Mesothelial cell of epicardium (in vitro differentiated cells): ENCODE measurements at places on chromosomes 3 and 15.

DNA sequence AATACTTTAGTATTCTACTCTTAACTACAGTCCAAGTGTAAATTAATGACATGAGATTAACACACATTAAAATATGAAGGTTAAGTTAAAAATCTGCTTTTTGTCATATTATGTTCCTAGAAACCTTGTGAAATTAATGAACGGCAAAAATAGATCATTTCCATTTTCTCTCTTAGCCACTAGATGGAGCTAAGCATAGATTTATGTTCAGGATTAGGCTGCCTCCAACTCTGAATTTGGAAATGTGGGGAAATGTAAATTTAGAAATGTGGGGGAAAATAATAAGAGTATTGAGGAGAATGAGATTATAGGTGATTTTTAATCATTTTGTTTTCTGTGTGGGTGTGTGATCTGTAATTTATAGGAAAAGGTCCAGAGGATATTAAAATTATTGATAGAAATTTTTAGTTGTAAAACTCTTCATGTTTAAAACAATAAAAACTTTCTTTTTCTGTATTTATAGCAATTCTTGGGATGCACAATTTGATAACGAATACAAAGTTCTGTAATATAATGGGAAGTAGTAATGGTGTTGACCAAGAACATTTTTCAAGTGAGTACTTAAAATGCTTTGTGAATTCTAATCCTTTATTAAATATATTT lies 59.2 kb downstream of the TMOD3 start:
- DNase-seq = no peak

DNA sequence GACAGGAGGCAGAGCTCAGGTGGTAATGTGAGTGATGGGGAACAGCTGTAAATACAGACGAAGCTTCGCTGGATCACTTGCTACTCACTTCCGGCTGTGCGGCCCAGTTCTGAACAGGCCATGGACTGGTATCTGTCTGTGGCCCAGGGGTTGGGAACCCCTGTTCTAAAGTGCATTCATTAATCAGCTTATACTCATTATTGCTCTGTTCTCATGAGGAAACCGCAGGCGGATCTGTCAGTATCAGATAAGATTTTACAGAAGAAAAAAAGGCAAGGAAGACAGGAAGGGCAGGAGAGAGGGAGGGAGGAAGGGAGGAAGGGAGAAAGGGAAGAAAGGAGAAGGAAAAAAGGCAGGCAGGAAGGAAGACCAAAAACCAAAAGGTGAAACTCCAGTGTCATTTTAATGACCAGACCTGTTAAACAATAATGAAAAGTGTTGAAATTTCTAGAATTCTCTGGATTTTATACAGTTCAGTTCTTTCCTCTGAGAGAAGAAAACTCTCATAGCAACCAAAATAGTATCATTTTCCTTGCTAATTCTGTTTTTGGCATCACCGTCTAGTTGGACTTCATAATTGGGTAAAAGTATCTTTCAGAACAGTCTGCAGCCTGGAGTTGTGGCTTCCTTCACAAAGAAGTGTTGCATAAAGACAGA lies 128.0 kb upstream of the PROK2 start:
- no peak for DNase-seq

DNA sequence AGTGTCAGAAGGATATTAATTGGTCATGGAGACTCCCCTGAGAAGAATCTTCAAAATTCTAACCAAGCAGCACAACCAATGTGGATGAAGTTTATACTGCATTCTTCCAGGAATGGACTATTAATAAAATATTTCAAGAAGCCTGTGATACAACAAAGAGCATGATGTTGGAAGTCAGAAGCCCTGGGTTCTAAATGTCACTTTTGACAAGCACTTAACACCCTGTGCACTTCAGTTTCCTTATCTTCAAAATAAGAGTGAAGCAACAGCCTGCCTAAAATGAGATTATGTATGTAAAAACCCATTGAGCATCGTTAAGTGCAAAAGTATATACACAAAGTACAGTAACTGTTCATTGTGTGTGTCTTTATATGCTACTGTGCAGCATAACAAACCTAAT lies 369.4 kb downstream of the NTRK3 start:
- no peak for DNase-seq

DNA sequence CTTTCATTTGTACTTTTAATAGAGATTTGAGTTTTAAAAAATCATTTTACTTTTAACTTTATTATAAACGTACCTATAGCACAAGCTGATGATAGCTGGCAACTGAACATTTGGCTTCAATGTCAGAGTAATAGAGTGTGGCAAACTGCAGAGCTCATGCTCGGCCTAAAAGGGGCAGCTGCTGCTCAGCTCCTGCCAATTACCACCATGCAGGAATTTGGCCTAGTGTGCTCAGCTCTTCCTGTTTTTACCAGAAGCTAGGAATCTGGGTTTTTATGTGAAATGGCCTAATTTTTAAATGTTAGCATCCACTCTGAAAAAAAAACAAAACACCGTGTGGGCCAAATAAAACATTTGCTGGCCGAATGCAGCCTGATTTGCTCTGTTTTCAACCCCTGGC lies 1.8 kb downstream of the IFT122 start:
- no peak for DNase-seq

GRCh38 chr15:89115547-89115946 lies 27.3 kb downstream of the ABHD2 start:
- no peak for DNase-seq

DNA sequence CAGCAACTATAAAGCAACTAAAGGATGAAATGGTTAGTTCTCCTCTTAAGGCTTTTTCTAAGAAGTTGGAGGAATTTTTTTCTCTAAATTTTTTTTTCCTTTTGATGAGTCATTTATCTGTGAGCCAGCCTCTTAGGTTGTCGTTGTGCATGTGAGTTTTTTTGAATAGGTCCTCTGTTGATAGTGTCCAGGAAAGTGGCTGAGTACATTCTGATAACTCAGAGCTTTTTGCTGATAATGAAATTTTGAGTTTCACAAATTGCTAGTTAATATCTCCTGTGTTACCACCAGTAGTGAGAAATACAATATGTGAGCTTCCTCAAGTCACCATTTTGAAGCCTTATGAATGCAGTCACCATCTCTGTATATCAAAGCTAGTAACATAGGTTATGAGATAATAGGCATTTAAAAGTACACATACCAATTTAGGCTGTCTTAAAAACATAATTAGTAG lies 7.1 kb upstream of the LXN start:
- no peak for DNase-seq

DNA sequence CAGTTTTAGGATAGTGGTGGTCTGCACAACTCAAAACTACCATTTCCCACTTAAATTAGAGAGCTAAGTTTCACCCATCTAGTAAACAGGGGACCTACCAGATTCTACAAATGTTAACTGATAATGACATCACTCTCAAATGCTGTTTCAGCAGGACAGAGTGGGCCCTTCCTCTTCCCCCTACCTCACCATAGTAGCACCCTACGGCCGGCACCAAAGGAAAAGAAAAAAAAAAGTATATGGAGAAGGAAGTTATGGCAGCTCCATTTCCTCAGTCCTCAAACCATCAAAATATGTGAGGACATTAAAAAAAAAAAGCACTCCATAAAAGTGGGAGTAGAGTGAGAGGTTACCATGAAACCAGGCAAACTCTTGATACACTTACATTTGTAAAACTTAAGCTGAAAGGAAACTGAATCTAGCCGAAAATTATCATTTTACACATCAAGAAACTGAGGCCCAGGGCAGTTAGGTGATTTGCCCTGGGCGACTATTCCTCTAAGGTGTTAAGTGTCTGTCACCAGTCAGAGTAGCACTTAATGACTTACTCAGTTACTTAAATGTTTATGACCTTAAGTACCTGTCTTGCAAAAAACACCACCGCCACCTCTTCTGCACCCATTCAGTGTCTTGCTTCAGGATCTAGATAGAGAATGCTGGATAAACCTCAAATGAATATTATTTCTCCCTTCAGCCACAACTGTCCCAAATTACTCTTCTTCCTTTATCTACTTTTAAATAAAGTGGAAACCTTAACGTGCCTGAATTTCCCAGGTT lies 2.7 kb downstream of the MSL2 start:
- DNase-seq = no peak

GRCh38 chr15:40266828-40267304 lies 16.0 kb downstream of the ANKRD63 start:
- no peak for DNase-seq

DNA sequence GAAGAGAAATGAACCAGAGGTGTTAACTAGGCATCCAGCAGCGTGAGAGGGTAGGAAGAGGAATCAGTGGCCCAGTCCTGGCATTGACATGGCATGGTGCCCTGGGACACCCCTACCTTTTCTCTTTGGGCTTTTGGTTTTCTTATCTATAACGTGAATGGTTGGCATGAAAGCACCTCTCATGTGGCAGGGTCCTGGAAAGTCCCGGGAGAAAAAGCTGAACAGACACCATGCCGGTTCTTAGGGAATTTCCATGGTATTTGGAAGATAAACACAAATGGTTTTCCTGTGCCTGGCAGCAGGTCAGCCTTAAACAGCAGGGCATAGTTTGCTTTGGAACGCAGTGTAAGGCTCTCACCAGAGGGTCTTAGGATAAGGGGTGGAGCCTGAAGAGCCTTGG lies 15.4 kb downstream of the ARNT2 start:
- no peak for DNase-seq

GRCh38 chr3:72143966-72144717 lies 359.2 kb upstream of the PROK2 start:
- no peak for DNase-seq

DNA sequence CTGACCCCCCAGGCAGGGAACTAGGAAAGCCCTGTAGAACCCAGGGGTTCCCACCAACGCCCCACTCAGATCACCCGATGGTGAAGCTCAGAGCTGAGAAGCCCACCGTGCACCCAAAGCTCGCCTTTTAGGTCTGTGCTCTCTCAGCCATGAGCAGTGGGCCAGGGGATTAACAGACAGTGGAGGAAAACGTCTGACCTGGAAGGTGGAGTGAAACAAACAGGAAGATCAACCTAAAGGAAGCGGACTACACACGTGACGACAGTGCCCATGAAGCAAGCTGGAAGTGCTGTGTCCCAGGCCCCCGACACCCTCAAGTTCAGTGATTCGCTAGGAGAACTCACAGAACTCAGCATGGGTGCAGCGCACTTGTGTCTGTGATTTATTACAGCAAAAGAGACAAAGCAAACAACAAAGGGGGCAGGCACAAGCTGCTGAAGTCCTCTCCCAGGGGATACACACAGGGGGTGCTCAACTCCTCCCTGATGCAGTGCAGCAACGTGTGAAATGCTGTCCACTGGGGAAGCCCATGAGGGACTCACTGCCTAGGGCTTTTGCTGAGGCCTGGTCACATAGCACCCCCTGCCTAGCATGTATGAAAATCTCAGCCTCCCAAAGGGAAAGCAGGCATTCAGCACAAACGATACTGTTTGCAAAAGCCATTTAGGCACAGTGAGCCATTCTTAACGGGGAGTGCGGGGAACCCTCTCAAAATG lies 43.5 kb downstream of the CFAP92 start:
- no peak for DNase-seq

GRCh38 chr3:123791417-123791816 lies 92.7 kb downstream of the MYLK start:
- DNase-seq = no peak
